Stimulated activated CD4-positive, alpha-beta T cell treated with anti-CD3 and anti-CD28 coated beads, Interleukin-12 subunit alpha, Interleukin-12 subunit beta, amount 100 ng/mL, for 48 hours (primary cell): ENCODE measurements at places on chromosomes 6 and 20.

- DNase-seq, result no peak
Observed at GRCh38 chr20:6515261-6515660, 252.2 kb upstream of the BMP2 start.

DNA sequence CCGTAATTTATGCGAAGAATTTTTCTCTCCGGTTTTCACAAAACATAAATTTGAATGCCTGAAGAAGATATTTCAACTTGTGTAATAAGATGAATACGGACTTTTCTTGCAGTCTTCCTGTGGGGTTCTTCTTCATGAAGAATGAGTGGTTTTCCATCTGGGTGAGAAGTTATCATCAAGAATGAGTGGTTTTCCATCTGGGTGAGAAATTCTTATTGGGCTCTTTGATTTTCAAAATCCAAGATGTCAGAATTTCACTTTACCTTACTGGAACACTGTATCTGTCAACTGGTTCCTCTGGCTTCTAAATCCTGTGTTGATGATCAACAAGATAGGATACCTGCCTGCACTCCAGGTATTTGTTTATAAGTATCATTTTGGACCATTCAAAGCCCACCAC, 160.1 kb upstream of the C6orf118 start:
- no peak for DNase-seq

DNA sequence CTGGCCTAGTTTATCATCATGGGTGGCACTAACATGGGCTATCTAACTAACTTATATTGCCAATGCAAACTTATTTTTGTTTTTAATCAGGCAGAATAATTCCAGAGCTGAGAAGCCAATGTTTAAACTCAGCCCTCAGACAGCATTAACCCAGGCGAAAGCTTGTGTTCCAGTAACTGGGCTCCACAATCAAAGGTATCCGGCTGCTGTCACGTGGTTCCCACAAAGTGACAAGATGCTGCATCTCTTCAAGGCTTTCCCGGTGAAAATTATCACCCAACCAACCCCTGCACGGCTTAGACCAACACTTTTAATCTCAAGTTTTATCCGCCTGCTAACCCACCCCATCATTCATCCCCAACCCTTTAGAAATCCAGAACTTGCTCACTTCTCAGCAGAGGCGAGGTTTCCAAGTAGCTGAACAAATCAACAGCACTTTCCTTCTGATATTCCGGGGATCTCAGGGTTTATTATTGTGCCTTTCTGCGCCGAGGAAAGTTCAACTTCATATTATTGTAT, 885 bp downstream of the MTCL3 start:
- DNase-seq, result no peak

- DNase-seq, result no peak
Observed at GRCh38 chr6:119584088-119584487, 234.5 kb upstream of the MAN1A1 start.

DNA sequence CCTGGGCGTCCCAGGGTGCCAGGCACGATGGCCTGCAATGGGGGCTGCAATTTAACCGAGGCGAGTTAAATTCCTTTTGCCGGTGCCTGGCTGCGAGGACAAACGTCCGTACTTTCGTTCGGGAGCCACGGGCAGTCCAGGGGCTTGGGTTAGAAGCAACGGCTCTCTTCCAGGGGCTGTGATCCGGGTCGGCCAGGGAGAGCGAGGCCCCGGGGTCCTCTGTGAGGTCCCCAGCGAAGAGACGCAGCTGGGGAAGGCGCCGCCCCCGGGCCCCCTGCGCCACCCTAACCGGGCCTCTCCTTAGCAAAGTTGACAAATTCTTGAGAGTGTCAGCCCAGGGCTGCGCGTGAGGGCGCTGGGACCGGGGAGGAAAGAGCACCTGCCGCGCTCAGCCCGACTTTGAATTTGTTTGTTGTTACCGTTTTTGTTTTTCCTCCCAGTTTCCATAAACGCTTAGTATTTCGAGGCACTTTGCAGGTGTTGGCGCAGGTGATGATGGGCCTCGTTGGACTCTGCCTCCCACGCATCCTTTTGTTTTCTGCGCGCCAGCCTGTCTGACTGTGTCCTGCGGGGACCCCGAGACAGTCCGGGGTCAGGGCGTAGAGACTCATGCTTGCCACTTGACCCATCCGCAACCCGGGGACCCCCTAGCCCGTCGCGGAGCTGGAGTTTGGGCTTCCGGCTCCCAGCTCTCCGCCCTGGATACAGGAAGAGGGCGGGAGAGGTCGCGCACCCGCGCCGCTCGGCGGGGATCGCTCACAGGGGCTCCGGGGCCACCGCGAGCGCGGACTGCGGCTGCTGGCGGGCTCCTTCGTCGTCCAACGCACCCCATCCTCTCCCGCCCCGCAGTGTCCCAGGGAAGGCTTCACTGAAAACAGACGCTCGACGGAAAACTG, 5.8 kb downstream of the OLIG3 start:
- no peak for DNase-seq

DNA sequence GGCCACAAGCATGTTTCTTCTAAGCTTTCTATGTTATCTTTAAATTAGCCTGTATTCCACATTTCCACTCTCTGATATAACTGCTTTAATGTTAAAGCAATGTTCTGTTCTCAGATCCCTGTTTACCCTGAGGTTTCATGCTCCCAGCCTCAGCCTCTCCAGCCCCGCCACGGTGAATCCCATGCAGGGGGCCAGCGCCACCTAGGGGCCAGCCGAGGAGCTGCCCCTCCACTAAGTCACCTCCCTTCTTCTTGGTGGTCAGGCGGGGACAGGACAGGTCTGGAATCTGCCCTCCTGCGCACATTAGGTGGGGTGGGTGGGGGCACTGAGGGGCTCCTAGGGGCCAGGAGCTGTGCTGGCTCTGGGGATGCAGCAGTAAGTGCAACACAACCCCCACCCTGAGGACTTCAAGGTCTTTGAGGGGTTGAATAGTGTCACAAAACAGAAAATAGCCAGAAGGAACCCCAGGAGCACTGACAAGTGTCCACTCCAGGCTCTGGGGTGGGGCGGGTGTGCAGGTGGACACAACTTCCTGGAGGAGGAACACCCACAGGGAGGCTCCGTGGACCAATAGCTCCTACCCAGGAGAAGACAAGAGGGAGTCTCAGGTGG, 61.6 kb downstream of the RAB44 start:
- DNase-seq, result peak; percentile 80

DNA sequence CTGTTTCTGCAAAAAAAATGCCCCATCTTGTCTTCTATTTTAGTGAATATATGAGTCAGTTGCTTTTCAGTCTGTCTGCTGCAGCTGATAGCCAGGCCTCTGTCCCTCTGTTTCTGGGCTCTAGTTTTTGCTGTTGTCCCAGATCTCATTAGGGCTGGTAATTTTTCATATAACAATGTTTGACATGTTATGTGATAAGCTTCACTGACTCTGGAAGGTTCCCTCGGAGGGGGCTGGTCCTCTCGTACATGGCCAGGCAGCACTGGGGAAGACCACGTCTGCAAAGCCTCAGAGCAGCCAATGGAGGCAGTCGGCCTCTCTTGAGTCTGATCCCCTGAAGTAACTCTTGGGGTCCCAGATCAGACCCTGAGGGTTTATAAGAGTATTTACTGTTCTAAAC, 223.8 kb downstream of the THBS2 start:
- no peak for DNase-seq

DNA sequence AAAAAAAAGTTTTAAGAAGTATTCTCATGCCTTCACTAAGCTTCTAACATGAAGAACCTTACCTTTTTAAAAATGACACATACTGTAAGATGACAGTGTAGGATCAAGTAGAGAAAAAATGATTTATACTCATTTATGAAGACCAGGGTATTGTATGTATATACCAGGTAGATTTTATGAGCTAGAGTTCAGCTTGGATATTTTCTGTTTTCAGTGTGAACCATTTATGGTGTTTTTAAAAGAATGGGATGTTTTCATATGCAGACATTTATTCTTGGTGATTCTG, 24.4 kb downstream of the DUSP22 start:
- DNase-seq, result no peak

DNA sequence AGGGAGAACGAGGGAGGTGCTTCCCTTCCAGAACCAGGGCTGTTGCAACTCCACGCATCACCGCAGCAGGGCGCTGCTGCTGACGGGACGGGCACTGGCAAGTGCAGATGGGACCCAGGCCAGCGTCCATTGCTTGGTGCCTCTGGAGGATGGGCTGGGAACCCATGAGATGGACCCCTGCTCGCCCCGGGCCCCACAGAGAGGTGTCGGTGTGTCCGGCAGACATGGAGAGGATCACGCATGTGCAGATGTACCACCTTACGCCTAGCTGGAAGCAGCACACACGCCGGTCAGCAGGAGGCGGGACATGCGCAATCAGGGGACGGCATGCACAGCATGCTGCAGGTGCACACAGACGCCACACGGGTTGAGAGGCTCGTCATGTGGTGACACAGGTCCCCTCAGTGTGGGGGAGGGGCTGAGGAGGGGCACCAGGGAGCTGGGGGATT, 5.7 kb downstream of the CABLES2 start:
- DNase-seq, result no peak

- DNase-seq, result no peak
Observed at GRCh38 chr20:24491041-24491756, 21.8 kb downstream of the SYNDIG1 start.

DNA sequence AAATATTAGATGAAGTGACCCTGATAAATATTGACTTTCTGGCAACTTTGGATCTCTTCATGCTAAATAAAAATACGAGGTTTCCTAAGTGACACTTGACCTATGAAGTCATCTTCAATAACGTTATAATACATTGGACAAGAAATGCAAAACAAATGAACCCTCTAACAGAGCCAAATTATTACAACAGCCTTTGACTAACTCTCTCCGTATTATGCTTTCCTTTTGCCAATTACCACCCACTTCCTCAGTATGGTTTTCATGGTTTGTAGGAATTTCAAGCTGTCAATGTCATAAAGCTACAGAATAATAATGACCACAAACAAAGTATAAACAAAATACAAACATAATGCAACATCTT, 210.5 kb downstream of the MOXD1 start:
- no peak for DNase-seq

- DNase-seq, result peak; percentile 97
Observed at GRCh38 chr6:151451950-151452749, at the start of gene RMND1. Gene RMND1, minus strand, starts transcription at chr6:151452126. Its CDS starts 6,315 bp downstream, at chr6:151445811.

DNA sequence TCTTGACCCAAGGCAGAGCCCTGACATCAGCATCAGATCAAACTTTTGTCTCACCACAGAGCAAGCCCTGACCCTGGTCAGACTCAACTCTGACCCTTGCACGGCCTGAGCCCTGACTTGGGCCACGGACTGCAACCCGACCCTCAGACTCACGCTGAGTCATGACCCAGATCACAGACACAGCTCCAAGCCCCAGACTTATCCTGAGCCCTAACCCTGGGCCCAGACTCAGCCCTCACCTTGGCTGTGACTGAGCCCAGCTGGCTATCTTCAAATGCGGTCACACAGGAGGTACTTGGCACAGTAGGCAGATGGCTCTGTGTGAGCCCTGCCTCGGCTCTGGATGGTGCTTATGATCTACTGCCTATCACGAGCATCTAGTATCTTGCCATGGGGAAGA, 602.3 kb downstream of the PTPRT start:
- DNase-seq, result no peak

GRCh38 chr6:109892451-109893435, 85.4 kb upstream of the GPR6 start:
- no peak for DNase-seq

DNA sequence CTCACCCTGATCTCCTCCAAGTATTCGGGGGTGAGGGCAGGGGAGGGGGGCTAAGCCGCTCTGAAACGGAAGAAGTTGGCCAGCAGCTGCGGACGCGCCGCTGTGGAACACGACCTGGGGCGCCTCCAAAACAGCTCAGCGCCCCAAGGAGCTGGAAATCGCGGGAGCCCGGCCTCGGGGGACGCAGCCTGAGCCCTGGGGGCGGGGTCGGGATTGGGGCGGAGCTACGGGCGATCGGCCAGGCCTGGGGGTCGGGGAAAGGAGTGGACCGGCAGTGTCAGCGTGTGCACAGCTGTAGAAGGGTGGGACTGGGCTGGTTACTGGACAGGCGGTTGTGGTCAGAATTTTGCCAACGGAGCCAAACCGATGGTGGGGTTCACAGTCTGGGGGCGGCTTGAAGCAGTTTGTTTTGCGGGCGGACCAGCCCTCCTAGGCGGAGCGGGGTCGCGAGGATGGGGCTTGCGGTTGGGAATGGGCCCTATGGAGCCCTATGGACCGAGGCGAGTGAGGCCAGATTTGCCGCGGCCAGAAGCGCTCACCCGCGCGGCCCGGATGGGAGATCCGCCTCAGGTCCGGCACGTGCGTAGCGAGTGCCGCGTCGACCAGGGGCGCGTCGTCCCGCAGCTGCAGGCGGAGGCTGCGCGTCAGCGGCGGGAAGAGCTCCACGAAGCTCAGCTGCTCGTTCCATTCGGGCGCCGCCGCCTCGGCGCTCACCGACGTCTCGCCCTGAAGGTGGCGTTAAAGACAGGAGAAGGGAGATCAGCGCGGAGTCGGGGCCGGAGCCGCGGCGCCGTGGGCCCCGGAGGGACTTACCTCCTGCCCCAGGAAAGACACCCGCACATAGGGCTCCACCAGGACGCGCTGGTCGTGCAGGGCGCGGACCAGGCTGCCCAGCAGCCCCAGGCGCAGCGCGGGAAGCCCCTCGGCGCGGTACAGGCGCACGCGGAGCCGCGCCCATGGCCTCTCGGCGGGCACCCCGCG, 14.3 kb upstream of the SPAG4 start:
- DNase-seq, result peak; percentile 70

GRCh38 chr6:11702500-11703130, 76.0 kb downstream of the ADTRP start:
- DNase-seq, result no peak

- no peak for DNase-seq
Observed at GRCh38 chr6:11346516-11346915, 114.0 kb upstream of the NEDD9 start.

DNA sequence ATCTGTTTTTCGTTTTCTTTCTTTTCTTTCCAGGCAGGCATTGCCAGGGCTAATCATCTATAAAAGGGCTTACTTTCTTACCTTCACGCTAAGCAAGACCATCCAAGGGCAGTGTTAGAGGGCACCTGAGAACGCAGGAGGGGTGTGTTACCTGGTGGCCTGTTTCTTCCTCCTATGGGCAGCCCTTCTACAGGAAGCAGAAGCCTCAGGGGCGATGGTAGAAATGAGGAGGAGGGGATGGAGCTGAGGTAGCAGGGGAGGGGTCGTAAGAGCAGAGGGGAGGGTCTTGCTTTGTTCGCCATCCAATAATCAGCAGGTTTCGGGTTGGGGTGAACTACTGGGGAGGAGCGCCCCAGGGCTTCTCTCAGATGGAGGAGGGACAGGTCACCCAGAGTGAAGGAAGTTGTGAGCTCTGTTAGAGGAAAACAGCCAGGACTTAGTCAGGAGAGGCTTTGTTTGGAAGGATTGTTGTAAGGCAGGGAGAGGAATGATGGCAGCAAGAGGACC, 1.5 kb upstream of the CCR6 start:
- DNase-seq, result no peak

DNA sequence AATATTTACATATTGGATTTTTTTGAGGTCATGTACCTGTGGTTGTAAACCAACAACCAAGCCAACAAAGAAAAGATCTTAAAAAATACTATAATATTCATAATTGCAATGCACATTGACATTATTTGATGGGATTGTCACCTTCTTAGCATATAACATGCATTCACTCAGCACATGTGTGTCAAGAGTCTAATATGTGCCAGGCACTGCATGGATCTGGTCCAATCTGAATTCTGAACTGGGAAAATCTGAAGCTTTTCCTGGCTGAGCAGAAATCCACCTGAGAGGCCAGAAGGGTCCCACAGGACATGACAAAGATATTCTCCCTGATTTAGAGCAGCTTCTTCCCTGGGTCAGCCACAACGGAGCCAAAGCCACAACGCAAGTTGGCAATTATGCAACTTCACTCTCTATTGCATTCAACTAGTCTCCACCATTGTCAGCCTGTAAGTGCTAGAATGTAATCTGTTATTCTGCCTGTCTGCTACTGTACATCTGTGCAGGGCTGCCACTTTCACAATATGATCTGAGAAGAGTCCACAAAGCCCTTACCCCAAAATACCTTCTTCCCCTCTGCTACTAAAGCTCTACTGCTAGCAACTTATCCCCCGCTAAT, 17.0 kb upstream of the DDO start:
- no peak for DNase-seq
